ENCODE measurements at places on chromosomes 3 and 15.

DNA sequence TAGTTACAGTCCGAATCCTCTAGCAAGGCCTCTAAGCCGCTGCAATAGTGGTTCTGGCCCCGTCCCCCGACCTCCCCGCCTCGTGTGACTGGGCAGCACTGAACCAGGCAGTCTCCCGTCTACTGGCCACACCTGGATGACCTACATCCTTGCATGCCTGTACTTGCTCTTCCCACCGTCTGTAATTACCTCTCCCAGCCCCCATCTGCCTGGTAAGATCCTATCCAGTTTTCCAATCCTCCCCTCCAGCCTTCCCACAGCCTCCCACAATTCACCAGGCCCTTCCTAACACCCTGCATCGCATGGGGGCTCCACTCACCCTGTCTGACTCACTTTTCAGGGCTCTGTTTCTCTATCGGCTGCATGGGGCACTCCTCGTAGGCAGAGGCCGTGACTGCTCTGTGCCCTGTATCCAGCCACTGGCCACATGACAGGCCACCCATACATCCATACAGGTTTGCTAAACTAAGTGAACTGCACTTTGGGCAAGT lies 32.8 kb downstream of the XXYLT1 start:
- DNase-seq: no peak

GRCh38 chr3:122245513-122246174 lies 62.2 kb downstream of the CASR start:
- no peak for DNase-seq

DNA sequence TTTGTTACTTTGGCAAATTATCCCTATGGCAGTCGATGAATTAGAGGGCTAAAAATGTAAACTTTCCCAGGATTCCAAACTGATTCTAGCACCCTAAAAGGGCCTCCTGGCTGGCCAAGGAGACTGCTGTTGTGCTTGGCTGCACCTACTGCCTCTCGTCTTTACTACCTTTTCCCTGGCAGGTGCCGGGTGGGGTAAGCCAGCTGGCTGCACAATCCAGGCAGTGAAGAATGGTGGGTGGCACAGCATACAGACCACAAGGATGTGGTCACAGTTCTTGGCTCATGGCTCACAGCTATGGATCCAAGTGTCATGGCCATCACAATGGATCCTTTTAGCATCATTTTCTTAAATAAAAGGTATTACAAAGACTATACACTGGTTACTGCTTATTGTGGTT lies 20.7 kb upstream of the SLC25A26 start:
- no peak for DNase-seq

- DNase-seq: no peak
These were observed 65.3 kb downstream of the ASB7 start for GRCh38 chr15:100667405-100668347.

- DNase-seq: no peak
These were observed 71.6 kb downstream of the IMPG2 start for GRCh38 chr3:101248736-101249135.

GRCh38 chr3:196994056-196994455 lies 25.4 kb upstream of the PIGZ start:
- no peak for DNase-seq

DNA sequence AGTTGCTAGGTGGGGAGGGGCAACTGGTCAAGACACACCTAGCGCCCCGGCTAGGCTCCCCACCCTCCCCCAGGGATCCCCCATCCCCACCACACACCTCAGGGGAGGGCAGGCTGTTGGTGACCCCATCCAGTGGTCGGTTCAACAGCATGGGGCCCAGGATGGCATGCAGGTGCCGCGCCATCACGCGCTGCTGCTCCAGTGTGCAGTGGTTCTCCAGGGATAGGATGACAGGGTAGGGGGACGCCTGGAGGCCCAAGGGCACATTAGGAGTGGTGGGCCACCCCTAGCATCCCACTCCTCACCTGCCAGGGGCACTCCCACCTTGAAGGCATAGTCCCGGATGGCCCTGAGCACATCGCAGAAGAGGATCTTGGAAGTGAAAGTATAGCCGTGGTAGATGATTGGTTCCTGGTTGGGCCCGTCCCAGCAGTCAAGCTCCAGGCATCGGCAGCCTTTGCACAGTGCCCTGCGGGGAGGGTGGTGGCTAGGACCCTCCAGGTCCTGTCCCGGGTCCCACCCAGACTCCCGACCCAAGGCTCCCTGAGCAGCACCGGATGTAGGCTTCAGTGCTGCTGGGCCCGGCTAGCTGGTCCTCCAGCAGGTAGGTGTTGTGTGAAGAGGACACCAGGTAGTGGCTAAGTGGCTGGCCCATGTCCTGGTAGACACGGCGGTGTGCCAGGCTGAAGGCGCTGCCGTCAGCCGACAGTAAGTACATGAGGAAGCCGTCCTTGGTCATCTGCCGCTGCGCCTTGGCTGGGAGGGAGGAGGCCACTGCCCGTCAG lies 19.4 kb downstream of the VILL start:
- DNase-seq: no peak

GRCh38 chr3:129263161-129263910 lies 13.9 kb downstream of the COPG1 start:
- no peak for DNase-seq

GRCh38 chr3:59277816-59278215 lies 228.0 kb upstream of the CFAP20DC start:
- DNase-seq: no peak

Data from activated CD4-positive, alpha-beta T cell treated with anti-CD3 and anti-CD28 coated beads, Interleukin-2, amount 50 U/mL, for 4 hours (primary cell).